Mesothelial cell of epicardium (in vitro differentiated cells): ENCODE measurements at places on chromosomes 6 and 20. TPM values are rescaled to one million over a fixed set of nuclear protein-coding genes. Genes with fewer than 3 reads are reported as not detected.

The DEFB124 gene
- total RNA-seq: not detected in 3 replicates

DNA sequence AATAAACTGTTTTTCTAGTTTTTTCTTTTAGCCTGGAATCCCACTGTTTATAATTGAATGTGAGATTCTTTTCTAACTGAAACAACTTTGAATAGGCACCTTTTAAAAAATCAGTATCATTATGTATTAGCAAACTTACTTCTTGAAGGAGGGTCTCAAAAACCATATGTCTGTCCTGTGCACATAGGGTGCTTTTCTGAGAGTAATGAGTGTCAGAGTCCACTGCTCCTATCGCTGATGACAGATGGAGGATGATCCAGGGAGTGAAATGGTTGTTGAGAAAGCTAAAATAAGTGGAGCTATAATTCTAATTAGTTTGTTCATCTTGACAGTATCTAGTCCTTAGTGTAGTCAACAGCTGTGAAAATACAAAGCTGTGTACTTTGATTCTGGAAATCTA lies 35.8 kb downstream of the MEI4 start:
- H3K27me3 ChIP-seq: peaks cover 2% of the 10 kb centered on the region
- no peak overlapping the region for H3K4me3 ChIP-seq
- no peak overlapping the region for H3K27ac ChIP-seq

- H3K4me3 ChIP-seq: no peak overlapping the region
- H3K27ac ChIP-seq: no peak overlapping the region
- DNase-seq: no peak
- no peaks in the 10 kb centered on the region for H3K36me3 ChIP-seq
These were observed 185.2 kb upstream of the TAB2 start for GRCh38 chr6:149132336-149132735.

The LPA gene
- total RNA-seq: 0.93 to 2.0 TPM (median 1.3 TPM) in 3 replicates

GRCh38 chr6:148401571-148401970 lies 58.9 kb downstream of the SASH1 start:
- H3K36me3 ChIP-seq: peaks cover 8% of the 10 kb centered on the region
- H3K4me1 ChIP-seq: peaks cover 3% of the 10 kb centered on the region
- H3K27ac ChIP-seq: no peak overlapping the region
